ENCODE measurements at places on chromosomes 4 and X. TPM values are rescaled to one million over a fixed set of nuclear protein-coding genes. Genes with fewer than 3 reads are reported as not detected.

The SSX2B gene
- total RNA-seq, result not detected

The CLTRN gene
- under 0.01 TPM for total RNA-seq

The SPP1 gene
- total RNA-seq, result not detected

The GAGE1 gene
- total RNA-seq, result not detected

The PNMA5 gene
- not detected for total RNA-seq

The MAGEB17 gene
- total RNA-seq, result not detected

The MID1 gene
- total RNA-seq, result 10.7 TPM

The HS3ST1 gene
- 2.5 TPM for total RNA-seq

The ZC4H2 gene
- total RNA-seq, result 3.3 TPM

The CENPE gene
- 14.5 TPM for total RNA-seq

The SASH3 gene
- total RNA-seq, result not detected

The CNKSR2 gene
- total RNA-seq, result 2.9 TPM

The TIGD4 gene
- total RNA-seq, result 0.13 TPM

The MAGEB1 gene
- not detected for total RNA-seq

The NEIL3 gene
- total RNA-seq, result 6.6 TPM

The GUCY1A1 gene
- total RNA-seq, result 13.5 TPM

The IL2 gene
- not detected for total RNA-seq

The ITIH6 gene
- not detected for total RNA-seq

The BEX2 gene
- total RNA-seq, result 0.79 TPM

The FRMD7 gene
- not detected for total RNA-seq
